Cardiac fibroblast (primary cell): ENCODE measurements at places on chromosomes 3 and 15.
A peak's percentile ranks its signal among the peaks of the same experiment; 100 is the strongest.

GRCh38 chr3:119376758-119377157 lies 82.6 kb downstream of the ARHGAP31 start:
- peak; percentile 60 for DNase-seq

DNA sequence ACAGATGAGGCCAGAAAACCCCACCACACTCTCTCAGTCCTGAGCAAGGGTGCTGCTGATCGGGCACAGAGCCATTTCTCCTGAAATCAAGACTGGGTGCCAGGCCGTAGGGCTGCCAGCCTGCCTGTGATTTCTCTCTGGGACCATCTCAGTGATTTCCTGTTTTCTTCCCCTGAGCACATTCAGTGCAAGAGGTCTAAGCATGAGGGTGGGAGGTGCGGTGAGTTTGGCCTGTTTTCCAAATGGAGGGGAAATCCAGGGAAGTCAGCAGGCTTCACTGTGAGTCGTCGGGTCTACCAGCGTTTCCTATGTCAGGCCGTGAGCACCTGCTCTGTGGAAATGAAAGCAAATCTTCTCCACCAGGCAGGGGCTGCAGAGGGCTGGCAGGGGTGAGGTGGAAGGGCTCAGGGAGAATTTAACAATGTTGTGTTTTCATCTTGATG lies 82.3 kb downstream of the ST6GAL1 start:
- peak; percentile 36 for DNase-seq

GRCh38 chr3:44416031-44417030 lies 61.1 kb downstream of the ZNF445 start:
- no peak for DNase-seq

GRCh38 chr3:150006794-150007193 lies 36.1 kb upstream of the PFN2 start:
- no peak for DNase-seq

DNA sequence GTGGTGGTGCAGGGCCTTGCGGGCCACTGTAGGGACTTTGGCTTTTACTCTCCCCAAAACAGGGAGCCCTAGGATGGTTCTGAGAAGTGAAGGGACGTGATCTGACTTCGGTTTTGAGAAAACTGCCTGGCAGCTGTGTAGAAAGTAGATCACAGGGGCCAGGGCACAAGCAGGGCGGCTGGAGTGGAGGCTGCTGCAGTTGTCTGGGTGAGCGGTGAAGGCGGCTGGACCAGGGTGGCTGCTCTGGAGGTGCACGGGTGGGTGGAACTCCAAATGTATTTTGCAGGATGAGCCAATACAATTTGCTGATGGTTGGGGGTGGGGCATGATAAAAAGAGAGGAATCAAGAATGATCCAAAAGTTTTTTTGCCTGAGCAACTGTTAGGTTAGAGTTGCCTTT lies 29.8 kb upstream of the TRH start:
- no peak for DNase-seq

DNA sequence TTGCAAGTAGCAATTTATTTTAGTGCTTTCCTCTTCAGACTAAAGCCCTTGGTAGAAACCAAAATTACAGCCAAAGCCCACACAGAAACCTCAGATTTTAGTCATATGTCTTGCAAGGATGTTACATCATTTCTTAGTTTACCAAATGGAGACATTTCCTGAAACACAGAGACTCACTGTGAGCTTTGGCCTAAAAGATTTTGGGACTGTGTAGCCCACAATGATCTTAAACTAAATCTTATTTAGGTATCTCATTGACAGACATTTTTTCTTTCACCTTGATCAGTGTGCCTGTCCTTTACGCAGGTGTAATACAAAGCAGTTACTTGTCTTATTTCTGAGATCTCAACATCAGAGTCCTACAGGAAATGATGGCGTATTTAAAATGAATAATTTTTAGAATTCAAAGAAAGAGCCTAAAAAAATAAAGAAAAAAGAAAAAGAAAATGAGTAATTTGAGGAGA lies 27.8 kb upstream of the AP4E1 start:
- DNase-seq = peak; percentile 81

- no peak for DNase-seq
Observed at GRCh38 chr15:90085565-90085964, 16.7 kb downstream of the IDH2 start.

DNA sequence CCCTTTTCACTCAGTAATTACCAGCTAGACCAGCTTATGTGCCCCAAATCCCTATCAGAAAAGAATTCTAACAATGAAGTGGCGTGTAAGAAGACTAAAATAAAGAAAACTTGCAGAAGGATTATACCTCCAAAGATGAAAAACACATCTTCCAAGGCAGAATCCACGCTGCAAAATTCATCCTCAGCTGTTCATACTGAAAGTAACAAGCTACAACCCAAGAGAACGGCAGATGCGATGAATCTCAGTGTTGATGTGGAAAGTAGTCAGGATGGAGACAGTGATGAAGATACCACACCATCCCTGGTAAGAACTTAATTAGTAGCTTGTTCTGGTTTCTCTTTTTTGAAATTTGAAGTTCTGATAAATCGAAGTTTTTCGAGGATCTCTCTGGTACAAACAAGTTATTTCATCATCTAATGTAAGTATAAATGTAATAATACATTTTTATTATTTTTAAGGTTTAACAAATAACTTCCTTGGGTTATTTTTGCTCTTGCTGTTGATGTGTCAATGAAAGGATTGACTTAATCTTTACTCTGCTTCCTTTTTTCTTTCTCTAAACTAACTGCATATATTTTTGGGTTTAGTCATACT lies 1.4 kb downstream of the WDR76 start:
- DNase-seq = peak; percentile 10

GRCh38 chr3:8157640-8158039 lies 344.0 kb upstream of the LMCD1 start:
- no peak for DNase-seq

- peak; percentile 48 for DNase-seq
Observed at GRCh38 chr3:58353722-58354553, 21.2 kb downstream of the PXK start.

DNA sequence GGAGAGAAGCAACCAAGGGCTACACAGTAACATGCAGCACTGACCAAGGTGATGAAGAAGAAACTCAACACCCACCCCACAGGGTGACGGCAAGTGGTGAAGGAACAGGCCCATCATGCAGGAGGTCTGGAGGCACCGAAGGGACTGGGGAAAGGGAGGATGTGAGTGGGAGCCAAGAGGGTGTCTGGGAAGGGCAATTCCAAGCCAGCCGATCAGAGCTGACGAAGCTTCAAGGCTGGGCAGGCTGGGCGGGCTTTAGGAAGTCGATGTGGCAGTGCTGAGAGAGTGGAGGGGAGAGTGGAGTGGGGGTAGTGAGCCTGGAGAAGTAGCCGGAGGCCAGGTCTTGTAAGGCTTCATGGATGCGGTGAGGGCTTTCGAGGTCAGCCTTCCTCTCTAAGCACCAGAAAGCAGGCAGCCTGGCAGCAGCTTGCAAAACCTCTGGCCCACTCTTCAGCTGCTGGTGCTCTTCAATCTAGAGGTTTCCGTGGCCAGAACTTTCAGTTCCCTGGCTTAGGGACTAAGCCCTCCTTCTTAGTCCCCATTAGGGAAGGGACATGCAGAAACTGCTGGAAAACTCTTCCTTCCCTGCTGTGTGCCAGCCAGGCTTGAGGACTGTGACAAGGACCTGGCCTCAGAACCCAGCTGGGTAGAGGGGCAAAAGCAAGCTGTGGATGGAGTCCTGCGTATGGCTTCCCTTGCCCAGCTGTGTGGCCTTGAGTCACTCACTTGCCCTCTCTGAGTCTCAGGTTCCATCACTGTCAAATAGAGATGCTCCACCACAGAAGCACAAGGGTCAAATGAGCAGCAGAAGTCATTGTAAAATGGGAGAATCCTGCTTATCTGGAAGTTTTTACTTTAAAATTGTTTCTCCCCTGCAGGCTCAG lies 72.1 kb downstream of the TLE3 start:
- DNase-seq = no peak

- no peak for DNase-seq
Observed at GRCh38 chr15:59941612-59942011, 62.5 kb upstream of the FOXB1 start.

GRCh38 chr3:77539677-77540076 lies 499.8 kb downstream of the ROBO2 start:
- no peak for DNase-seq

DNA sequence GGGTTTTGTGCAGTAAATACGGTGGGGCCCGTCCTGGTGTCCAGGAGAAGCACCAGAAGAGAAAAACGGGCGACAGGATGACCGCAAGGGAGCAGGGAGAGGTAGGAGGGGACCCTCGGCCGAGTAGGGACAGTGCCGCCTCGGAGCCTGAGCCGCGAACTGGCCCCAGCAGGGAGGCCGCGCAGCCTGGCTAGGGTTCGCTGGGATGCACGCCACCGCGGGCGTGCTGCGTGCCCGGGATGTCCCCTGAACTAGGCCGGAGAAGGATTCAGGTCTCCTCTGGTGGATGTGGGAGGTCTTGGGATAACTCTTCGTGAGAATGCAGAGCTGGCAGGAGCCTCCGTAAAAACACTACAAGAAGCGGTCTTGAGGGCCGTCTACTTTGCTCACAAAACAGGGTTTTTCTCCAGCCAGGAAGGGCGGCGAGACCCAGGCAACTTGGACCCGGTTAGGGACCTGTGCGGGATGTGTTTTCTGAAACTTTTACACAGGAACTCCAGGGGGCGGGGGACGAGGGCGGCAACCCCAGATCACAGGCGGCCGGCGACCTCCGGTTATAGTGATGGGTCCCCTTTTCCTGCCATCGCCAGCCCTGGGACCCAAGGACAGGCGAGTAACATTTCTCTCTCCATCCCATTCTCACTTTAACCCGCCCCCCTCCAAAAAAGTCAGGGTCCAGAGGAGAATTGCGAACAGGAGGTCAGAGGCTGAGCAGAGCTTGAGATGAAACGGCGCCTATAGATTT lies 35.5 kb downstream of the NR2F2 start:
- DNase-seq = no peak

GRCh38 chr3:123582315-123582714 lies 2.5 kb downstream of the HACD2 start:
- no peak for DNase-seq

GRCh38 chr3:72102112-72102616 lies 317.2 kb upstream of the PROK2 start:
- DNase-seq = no peak

GRCh38 chr3:39315420-39315819 lies 14.1 kb upstream of the CCR8 start:
- no peak for DNase-seq

- peak; percentile 58 for DNase-seq
Observed at GRCh38 chr15:95131131-95131556, 899.8 kb downstream of the MCTP2 start.

- peak; percentile 43 for DNase-seq
Observed at GRCh38 chr3:146473726-146474125, 4.4 kb upstream of the PLSCR2 start.

- DNase-seq = no peak
Observed at GRCh38 chr15:66310786-66311185, 17.4 kb downstream of the DIS3L start.

GRCh38 chr15:78088773-78089080 lies 3.6 kb upstream of the SH2D7 start:
- DNase-seq = no peak

- DNase-seq = no peak
Observed at GRCh38 chr3:13851091-13851849, 28.6 kb downstream of the WNT7A start.

DNA sequence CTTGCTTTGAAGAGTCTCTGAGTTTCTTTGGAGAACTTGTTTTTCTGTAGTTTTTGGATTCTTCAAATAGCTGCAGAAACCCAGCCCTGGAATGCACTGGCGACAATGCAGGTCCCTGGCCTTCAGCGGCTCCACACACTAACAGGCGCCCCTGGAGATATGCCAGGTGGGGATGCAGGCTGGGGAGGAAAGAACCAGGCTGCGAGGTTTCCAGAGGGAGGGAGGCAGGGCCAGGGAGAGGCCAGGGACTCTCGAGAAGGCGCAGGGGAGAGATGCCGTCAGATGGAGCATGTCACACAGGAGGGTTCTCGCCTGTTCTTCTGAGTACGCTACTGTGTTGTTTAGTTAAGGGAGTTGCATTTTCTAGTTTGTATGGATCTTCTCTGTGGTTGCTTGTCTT lies 283.1 kb downstream of the GABRG3 start:
- DNase-seq = no peak

DNA sequence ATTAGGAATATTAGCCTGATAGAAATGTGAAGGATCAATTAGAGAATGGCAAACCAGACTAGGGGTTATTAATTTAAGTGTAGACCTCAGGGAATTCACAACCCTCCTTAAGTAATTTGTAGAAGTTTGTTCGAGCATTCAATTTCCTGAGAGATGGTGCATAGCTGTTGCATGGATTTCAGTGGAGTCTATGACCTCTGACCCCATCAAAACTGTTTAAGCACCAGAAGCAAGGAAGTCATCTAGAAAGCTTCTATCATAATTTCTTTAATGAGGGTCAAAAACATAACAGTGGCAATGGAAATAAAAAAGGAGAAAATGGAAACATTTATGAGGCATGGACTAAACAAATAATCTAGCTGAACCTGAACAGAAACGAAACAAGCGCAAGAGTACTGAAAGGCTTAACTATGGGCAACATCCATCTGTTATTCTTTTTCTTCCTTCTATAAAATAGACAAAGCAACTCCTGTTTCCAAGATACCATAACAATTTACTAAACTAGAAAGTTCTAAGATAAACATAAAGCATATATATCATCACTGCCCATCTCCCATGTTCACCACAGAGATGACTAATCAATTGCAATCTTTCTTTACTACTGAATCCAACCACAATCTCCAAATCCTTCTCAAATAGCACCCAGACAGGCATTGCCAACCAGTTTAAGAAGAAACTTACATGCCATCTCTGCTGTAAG lies 151.4 kb downstream of the THRB start:
- DNase-seq = peak; percentile 14

- no peak for DNase-seq
Observed at GRCh38 chr3:133440652-133441051, 40.8 kb downstream of the BFSP2 start.

GRCh38 chr15:60344461-60344860 lies 53.3 kb downstream of the ANXA2 start:
- DNase-seq = no peak

GRCh38 chr3:178042376-178042775 lies 493.9 kb upstream of the KCNMB2 start:
- no peak for DNase-seq

DNA sequence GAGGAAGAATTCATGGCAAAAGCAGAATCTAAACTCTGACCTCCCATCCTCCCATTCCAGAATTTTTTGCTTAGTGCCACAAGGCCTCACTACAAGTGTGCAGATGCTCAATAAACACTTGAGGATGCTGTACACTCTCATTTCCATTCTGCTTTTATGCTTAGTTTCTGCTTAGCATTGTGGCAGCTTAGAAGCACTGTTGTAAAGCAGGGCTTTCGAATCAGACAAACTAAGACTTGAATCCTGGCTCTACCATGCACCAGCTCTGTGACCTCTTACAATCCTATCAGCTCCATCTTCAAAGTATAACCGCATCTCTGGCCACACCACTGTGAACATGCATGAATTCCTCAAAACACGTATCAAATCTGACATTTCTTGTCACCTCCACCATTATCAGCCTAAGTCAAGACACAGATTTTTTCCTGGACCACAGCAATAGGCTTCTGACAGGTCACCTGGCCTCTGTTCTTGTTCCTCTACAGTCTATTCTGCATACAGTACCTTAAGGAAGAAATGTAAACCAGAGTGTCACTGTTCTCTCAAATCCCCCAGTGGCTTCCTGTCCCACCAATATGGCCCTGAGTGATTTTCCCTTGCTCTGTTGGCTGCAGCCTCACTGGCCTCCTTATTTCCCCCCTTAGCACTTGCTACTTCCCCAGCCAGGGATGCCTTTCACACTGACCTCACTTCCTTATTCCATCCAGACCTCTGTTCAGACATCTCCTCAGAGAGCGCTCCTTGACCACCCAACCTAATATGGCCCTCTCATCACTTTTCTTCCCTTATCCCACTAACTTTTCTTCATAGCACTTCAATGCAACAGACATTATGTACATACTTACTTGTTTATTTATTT lies 8.1 kb upstream of the PHC3 start:
- no peak for DNase-seq
